ENCODE measurements at places on chromosomes 5 and 9. TPM values are rescaled to one million over a fixed set of nuclear protein-coding genes. Genes with fewer than 3 reads are reported as not detected.

Gene LRSAM1
- 15.4 TPM for total RNA-seq

DNA sequence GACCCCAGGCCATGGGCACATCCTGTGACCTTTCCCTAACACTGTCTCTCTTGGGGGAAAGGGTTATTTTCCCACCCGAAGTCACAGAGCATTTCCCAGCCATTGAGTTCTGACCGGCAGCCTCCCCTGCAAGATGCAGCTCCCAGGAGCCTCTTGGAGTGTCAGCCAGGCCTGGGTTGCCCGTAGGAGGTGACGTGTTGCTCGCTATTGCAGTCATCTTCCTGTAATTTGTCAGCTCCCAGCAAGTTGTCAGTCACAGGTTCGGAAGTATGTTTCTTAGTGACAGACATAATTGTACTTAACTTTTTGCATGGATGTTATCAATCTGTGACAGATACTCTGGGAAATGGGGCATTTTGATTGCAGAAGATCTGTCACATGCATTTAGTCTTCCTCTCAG is 74.5 kb downstream of the MVB12B start:
- DNase-seq: no peak

DNA sequence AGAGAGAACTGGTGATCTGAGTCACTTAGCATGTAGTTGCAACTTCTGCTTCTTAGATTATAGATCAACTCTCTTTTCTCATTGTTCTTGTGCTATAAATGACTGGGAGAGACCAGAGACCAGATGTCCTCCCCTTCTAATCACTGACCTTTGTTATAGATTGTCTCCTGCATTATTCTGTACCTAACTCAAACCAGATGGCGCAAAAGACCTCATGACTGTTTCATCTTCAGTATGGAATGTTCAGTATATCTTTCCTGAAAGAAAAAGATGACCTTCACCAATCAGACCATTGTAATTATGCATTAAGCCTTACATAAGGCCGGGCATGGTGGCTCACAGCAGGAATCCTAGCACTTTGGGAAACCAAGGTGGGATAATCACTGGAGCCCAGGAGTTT is 30.5 kb upstream of the ADAM19 start:
- DNase-seq: no peak

GRCh38 chr5:56658972-56659371 is 156.4 kb upstream of the MAP3K1 start:
- DNase-seq: no peak

Gene KCNN2
- total RNA-seq: not detected

DNA sequence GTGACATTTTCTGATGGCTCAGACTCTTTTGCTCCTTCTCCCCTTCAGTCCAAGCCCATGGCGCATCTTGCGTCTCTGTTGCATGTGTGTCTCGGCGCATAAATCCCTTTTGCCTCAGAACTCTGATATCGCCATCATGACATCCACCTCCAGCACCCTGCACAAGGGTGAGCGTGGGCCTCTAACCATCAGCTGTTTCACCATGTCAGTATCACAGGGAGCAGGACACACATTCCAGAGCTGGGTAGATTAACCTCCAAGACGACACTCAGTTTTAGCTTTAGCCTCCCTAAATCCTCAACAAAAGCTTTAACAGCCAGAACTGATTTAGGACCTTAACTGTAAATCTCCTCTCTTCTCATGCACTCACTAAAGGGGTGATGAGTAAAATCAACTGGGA is 239.0 kb downstream of the EBF1 start:
- no peak for DNase-seq

GRCh38 chr5:21424907-21425306 is 1428.2 kb downstream of the CDH12 start:
- DNase-seq: no peak

DNA sequence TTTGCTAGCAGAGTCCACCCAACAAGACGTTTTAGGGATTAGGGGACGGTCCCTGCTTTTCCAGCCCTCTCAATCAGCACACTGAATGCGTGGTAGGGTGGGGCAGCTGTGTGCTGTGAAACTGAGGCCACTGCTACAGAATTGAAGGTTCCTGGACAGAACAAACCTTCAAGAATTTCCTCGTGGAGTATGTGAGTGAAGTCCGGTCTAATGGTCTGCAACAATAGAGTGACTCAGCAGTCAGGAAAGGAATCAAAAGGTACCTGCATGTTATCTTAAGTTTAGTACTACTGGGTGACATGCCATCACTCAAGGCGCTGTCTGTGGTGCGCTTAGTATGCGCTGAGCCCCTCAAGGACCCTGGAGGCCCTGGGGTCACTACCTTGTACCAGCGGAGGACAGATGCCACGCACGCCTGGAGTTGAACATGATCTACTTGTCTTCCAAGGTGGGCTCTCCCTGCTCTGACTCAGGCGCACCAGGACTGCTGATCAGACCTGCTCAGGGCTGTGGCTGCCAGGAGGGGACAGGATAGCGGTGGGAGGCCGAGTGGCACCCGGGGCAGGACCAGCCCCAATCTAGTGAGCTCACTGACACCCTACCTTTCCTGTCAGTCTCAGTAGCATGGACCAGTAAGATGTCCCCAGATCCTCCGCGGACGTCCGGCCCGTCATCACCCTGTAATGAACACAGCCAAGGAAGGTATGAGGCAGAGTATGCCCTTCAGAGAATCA is 50.5 kb downstream of the PRRT1B start:
- no peak for DNase-seq

DNA sequence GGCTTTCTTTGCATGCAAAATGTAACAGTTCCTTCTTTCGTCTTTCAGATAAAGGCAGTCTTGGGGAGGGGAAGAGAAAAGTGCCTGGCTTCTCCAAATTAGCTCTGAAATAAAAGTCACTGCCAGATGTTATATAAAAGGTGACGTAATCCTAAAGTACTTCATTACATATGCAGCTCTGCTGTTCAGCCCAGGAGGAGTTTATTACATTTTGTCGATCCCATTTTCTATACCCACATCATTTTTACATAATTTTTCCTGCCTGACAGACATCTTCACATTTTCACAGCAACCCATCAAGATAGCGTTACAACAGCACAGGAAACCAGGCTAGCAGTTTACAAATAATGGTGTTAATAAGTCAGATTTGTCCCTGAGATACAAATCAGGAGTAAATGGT is 86.7 kb upstream of the SLC30A5 start:
- DNase-seq: no peak

- DNase-seq: no peak
Measured at GRCh38 chr9:77910194-77910621, 121.4 kb downstream of the GNAQ start.

- DNase-seq: no peak
Measured at GRCh38 chr5:43061352-43062075, 21.4 kb upstream of the ANXA2R start.

Gene CMYA5
- total RNA-seq: 0.31 TPM

Gene IFNA21
- total RNA-seq: not detected

DNA sequence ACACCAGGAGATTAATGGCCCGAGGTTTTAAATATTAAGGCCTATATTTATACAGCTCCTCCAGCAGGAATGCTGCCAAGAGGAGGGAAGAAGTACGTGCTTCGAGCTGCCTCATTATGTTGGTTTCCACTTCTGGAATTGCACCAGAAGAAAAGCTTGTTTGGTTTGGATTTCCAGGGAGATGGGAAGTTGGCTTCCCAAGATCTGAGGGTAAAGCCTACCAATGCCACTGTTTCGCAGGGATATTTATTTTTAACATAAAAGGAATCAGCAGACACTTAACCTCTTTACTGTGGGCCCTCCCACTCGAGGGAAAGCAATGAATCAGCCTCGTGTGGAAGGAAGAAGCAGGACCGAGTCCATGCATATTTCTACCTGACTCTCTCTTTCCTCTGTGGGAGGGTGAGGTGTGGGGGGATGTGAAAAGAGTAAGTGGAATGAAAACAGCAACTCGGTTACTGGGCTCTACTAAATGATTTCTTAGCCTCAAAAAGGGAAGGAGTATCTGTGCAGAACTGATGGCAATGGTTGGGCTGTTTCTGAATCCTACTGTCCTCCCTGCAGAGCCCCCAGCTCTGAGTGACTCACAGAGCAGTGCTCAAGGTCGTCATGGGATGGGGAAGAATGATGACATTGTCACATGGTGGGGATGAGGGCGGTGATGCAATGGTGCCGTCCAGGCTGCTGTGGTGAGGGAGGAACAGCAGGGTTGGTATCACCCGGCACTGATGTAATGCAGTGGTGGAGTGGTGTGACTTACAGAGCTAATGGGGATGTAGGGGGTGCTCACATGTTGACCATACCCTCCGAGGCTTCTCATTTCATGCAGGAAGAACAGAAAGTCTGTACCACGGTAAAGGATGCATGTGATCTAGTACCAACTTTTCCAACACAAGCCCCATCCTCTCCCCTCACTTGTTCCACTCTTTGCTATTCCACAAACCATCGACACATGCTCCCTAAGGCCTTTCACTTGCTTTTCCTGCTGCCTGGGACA is 215.0 kb upstream of the PANK3 start:
- no peak for DNase-seq

Gene CKMT2
- total RNA-seq: not detected

GRCh38 chr5:6765612-6766525 is 52.6 kb downstream of the TENT4A start:
- peak; percentile 57 for DNase-seq

- DNase-seq: no peak
Measured at GRCh38 chr5:149177911-149178565, 36.7 kb downstream of the ABLIM3 start.

DNA sequence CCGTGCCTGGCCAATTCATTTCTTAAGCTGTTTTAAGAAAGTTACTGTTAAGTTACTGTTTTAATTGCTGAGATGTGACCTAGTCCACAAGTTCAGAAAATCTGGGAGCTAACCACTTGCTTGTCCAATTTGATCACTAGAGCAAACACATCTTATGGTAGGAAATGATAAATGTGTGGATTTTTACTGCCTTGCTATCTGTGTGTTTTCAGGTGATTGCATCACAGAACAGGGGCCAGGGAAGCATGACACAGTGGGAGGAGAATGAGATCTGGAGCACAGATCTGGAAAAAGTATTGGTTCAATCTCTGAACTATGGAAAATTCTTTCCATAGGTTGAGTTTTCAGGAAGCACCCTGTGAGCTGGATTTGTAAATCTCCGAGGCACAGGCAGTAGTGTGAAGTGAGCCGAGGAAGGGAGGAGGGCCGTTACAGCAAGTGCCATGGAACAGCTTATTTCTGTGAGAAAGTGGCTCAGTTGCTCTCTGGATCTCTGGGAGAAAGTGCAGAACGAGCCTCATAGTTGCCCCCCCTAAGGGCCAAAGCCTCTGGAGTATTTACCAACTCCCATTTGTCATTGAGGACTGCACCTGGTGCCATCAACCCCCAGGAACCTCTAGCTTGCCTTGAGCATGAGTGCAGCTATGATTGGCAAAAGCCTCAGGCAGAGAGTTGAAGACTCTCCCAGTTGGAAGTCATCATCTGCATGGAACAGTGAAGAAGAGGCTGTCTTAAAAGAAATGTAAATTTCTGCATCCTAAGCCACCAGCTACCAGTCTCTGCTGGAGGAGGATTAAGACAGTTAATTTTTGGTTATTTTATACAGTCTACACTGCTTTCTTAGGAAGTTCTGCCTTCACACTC is 161.8 kb upstream of the CLINT1 start:
- no peak for DNase-seq

GRCh38 chr9:133991964-133992779 is at the start of gene VAV2:
TSS of gene VAV2 (minus strand) at chr9:133992324. CDS start at chr9:133992278, 46 bp downstream.
- DNase-seq: no peak

GRCh38 chr5:163033656-163034055 is 403.7 kb upstream of the CCNG1 start:
- no peak for DNase-seq

Gene GABRG2
- total RNA-seq: not detected

GRCh38 chr5:92544036-92544435 is 1037.0 kb downstream of the NR2F1-AS1 start:
- no peak for DNase-seq

Gene FAM13B
- 34.9 TPM for total RNA-seq
